ENCODE measurements at places on chromosomes 12 and 14. TPM values are rescaled to one million over a fixed set of nuclear protein-coding genes. Genes with fewer than 3 reads are reported as not detected.

- DNase-seq = no peak
- no peak overlapping the region for H3K27ac ChIP-seq
- no peaks in the 10 kb centered on the region for H3K36me3 ChIP-seq
- H3K27me3 ChIP-seq = peaks cover 16% of the 10 kb centered on the region
Measured at GRCh38 chr12:29562110-29562804, 64.8 kb upstream of the OVCH1 start.

- H3K4me3 ChIP-seq = no peak overlapping the region
- peaks cover 7% of the 10 kb centered on the region for H3K4me1 ChIP-seq
- no peaks in the 10 kb centered on the region for H3K36me3 ChIP-seq
- H3K27me3 ChIP-seq = no peaks in the 10 kb centered on the region
- H3K27ac ChIP-seq = no peak overlapping the region
Measured at GRCh38 chr14:73472185-73473114, 14.1 kb upstream of the NUMB start.

DNA sequence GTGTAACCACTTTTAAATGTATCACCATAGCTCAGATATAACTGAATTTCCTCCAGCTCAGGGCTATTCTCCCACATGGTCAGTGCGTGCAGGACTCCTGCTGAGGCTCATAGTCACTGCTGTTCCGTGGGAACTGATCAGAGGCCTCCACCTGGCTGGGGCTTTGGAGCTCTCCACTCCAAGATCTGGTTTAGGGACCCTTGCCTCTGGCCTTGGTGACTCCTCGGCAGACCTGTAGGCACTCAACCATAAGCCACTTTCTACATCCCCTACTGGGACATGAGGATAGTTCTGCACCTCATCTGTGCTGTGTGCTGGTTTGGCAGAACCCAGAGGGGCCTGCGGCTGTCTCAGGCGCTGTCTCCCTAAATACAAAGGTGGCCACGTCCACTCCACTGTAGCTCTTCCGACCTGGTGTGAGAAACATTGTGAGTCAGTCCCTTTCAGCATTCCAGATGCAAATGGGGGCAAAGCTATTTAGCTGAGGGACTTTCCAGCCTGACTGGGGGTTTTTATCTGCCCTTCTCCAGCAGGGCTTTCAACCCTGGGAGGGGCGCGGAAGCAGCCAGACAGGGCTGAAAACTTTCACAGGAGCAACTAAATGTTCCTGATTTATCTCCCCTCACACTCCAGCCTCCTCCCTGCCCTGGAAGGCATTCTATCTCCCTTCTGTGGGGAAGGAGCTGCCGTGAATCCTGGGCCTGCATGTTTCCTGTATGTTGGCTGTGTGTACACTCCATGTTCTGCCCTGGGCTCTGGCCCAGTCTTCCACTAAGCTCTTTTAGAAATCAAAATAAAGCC, 218.3 kb upstream of the DAAM1 start:
- H3K27me3 ChIP-seq = no peaks in the 10 kb centered on the region
- no peak overlapping the region for H3K4me3 ChIP-seq
- no peak overlapping the region for H3K27ac ChIP-seq
- no peaks in the 10 kb centered on the region for H3K4me1 ChIP-seq
- no peak for DNase-seq

DNA sequence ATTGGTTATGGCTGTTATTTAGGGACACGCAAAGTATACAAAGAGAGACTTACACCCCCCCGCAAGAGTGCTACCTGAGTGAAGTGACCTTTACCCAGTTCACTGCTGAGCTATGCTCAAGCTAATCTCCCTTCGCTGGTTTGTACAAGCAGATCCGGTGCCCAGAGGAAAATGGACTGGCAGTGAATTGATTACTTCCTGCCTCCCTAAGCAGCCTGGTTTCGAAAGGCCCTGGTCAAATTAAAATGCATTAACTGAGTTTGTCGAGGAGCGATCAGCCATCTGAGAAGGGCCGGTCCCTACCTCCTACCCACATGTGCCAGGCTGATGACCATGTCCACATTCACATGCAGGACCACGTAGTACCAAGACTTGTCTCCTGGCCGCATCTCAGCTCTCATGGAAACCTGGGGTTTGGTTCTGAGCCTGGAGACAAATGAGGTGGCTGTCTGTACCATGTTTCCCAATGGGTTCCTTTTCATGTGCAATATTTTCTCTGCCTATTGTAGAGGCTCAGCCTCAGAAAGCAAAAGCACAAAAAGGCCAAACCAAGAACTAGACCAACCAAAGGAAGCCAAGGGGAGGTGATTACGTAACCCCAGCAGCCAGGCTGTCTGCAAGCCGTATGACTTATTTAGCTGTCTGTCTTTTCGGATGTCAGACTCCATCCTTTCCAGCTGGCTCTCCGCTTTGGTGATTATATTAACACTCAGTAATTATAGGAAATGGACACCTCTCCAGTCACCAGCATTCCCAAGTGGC, 284.7 kb upstream of the PWP1 start:
- no peaks in the 10 kb centered on the region for H3K36me3 ChIP-seq
- peaks cover 9% of the 10 kb centered on the region for H3K4me1 ChIP-seq

The SHMT2 gene
- total RNA-seq = 357 TPM

The RPGRIP1 gene
- not detected for total RNA-seq

DNA sequence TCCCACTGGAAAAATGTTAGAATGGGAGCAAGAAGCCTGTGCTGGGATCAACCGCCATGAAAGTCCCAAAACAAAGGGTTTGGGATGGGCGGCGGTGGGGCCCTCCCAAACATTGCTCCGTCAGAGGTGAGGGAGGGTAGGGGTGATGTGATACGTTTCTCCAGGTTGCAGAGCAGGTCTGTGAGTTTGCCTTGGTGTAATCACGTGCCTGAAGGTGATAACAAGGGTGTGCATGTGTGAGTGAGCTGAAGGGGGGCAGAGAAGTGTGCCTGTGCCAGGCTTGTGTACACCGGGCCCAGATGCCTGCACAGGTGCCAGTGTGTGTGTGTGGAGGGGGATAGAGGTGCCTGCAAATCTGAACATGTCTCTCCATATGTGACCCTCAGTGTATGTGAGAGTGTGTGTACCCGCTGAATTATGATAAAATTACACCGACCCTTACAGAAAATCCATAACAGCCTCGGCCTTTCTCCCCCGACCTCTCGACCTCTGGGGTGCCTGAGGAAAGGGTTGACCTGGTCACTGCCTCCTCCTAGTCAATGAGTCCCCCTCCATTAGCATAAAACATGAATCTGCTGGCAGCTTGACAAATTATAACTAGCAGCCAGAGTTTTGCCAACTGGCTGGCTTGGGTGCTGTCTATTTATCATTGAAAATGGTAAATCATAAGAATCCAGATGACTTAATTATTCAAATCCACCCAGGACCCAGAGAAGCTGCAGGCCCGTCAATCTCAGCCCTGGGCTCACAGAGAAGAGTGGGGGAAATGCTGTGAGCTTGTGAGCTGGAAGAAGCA, 55.6 kb downstream of the SMUG1 start:
- no peak overlapping the region for H3K27ac ChIP-seq
- H3K4me1 ChIP-seq = no peaks in the 10 kb centered on the region
- H3K36me3 ChIP-seq = no peaks in the 10 kb centered on the region
- DNase-seq = no peak
- H3K4me3 ChIP-seq = no peak overlapping the region

- no peak overlapping the region for H3K27ac ChIP-seq
- H3K27me3 ChIP-seq = no peaks in the 10 kb centered on the region
- no peaks in the 10 kb centered on the region for H3K4me1 ChIP-seq
- no peak overlapping the region for H3K4me3 ChIP-seq
- no peaks in the 10 kb centered on the region for H3K36me3 ChIP-seq
Measured at GRCh38 chr12:14157088-14157747, 175.8 kb upstream of the GRIN2B start.

GRCh38 chr12:89087149-89087825, 265.0 kb downstream of the DUSP6 start:
- no peak overlapping the region for H3K27ac ChIP-seq
- no peak for DNase-seq
- H3K27me3 ChIP-seq = no peaks in the 10 kb centered on the region

The UNG gene
- total RNA-seq = 75.6 TPM

DNA sequence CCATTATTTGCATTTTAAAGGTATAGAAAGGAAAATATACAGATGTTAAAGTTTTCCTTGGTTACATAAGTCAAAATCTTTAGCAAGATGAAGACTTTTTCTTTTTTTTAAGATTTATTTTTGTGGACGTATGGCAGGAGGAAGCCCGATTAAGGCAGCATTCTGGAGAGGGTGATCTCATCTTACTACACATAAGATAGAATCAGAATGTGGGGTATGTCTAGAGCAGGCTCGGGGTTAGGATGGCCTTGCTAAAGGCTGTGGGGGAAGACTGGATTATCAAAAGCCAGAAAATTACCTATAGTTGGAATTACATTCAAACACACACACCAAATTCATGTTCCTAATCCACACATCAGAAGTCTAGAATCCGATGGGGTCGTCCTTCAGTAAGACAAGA, 79.6 kb upstream of the OTOGL start:
- no peak overlapping the region for H3K4me3 ChIP-seq
- no peak for DNase-seq
- H3K27ac ChIP-seq = no peak overlapping the region
- no peaks in the 10 kb centered on the region for H3K36me3 ChIP-seq
- H3K4me1 ChIP-seq = no peaks in the 10 kb centered on the region

GRCh38 chr12:20212658-20213555, 155.4 kb upstream of the PDE3A start:
- H3K27me3 ChIP-seq = no peaks in the 10 kb centered on the region
- no peaks in the 10 kb centered on the region for H3K36me3 ChIP-seq
- H3K4me3 ChIP-seq = no peak overlapping the region
- H3K4me1 ChIP-seq = no peaks in the 10 kb centered on the region
- H3K27ac ChIP-seq = no peak overlapping the region

DNA sequence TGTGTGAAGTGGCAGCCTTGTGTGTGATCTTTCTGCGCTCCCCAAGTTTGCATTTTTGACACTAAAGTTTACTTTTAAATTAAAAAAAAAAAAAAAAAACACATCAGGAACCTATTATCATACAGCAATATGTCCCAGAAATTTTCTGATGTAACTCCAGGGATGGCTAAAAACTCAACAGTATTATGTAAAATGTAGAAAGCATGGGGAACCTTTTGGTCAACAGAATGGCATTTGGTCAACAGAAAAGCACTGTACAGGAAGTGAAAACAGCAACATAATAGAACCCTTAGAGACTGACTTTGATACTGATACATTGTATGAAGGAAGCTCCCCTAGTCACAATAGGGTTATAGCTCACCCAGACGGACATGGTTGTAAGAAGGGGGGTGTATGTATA, 224.3 kb downstream of the ITPR2 start:
- H3K27me3 ChIP-seq = no peaks in the 10 kb centered on the region
- no peaks in the 10 kb centered on the region for H3K4me1 ChIP-seq
- no peak overlapping the region for H3K4me3 ChIP-seq
- H3K27ac ChIP-seq = no peak overlapping the region
- no peaks in the 10 kb centered on the region for H3K36me3 ChIP-seq

DNA sequence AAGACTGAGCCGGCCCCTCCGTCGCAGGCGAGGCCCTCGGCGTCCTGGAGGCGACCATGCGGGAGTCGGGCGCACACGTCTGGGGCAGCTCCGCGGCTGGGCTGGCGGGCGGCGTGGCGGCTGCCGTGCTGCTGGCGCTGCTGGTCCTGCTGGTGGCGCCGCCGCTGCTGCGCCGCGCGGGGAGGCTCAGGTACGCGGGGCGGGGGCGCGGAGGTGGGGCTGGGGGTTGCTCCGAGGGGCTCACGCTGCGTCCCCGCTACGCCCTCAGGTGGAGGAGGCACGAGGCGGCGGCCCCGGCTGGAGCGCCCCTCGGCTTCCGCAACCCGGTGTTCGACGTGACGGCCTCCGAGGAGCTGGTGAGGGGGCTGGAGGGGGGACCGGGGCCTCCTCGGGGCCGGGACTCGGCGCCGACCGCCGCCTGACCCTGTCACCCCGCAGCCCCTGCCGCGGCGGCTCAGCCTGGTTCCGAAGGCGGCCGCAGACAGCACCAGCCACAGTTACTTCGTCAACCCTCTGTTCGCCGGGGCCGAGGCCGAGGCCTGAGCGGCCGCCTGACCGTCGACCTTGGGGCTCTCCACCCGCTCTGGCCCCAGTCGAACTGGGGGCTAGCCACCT, 7.8 kb downstream of the AMN start:
- H3K27me3 ChIP-seq = peaks cover 47% of the 10 kb centered on the region
- no peak for DNase-seq
- H3K36me3 ChIP-seq = no peaks in the 10 kb centered on the region

The FLRT2 gene
- total RNA-seq = not detected

The MYO1A gene
- 0.82 TPM for total RNA-seq

DNA sequence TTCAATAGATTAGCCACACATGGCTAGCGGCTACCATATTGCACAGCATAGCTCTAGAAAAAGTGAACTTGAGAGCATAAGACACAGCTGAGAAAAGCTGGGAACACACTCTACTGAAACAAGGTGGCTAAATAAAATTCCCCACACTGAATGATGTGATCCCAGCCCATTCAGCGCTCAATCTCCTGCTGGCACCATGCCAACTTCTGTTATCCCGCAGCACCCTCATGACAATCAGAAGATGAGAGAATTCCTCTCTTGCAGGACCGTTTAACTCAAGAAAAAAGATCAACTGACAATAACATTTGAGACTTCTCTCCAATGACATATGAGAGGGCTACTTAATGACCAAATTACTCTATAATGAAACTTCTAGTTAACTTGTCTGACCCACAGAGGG, 115.4 kb downstream of the ADAMTS20 start:
- peaks cover 2% of the 10 kb centered on the region for H3K27me3 ChIP-seq
- no peak for DNase-seq
- no peaks in the 10 kb centered on the region for H3K36me3 ChIP-seq
- no peak overlapping the region for H3K27ac ChIP-seq

- DNase-seq = no peak
- no peak overlapping the region for H3K4me3 ChIP-seq
- no peak overlapping the region for H3K27ac ChIP-seq
- H3K36me3 ChIP-seq = no peaks in the 10 kb centered on the region
- peaks cover 10% of the 10 kb centered on the region for H3K4me1 ChIP-seq
- peaks cover 50% of the 10 kb centered on the region for H3K27me3 ChIP-seq
Measured at GRCh38 chr14:50941151-50941550, 3.1 kb downstream of the PYGL start.

DNA sequence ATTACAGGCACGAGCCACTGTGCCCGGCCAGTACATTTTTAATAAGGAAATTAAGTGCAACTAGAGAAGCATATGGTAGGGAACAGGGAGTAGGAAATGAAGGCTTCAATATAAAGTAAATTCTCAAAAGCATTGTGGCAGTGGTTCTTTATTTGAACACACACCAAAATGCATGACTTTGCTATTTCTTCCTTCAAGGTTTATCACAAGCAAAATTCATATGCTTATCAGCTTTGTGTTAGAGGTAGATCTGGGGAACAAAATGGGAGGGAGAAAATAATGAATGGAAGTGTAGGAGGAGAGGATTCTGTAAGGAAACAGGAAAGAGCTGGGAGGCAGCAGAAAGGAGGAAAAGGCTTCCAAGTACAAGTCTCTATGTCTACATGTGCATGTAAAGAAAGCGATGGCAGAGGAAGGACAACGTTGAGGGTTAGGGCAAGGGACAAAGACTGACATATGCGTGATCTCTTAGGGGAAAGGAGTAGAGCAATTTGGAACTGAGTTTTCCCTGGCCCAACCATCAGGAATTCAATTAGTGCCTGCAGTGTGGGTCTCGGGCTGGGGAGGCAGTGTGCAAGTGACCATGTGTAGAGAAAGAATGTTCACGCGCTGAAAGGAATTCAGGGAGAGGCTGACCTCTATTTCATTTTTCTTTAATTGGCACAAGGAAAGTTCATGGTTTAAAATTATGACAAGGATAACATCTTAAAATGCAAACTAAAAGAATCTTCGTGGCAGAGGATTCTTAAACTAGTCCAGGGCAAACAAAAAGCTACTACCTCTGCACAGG, 22.9 kb upstream of the RASSF8 start:
- H3K36me3 ChIP-seq = no peaks in the 10 kb centered on the region
- no peak overlapping the region for H3K4me3 ChIP-seq
- no peaks in the 10 kb centered on the region for H3K4me1 ChIP-seq
- peaks cover 2% of the 10 kb centered on the region for H3K27me3 ChIP-seq
- H3K27ac ChIP-seq = no peak overlapping the region
- DNase-seq = no peak
